NCI-H187 treated with DMSO at 0.1 percent for 48 hours (cell line): ENCODE measurements at places on chromosomes 13 and 19.

DNA sequence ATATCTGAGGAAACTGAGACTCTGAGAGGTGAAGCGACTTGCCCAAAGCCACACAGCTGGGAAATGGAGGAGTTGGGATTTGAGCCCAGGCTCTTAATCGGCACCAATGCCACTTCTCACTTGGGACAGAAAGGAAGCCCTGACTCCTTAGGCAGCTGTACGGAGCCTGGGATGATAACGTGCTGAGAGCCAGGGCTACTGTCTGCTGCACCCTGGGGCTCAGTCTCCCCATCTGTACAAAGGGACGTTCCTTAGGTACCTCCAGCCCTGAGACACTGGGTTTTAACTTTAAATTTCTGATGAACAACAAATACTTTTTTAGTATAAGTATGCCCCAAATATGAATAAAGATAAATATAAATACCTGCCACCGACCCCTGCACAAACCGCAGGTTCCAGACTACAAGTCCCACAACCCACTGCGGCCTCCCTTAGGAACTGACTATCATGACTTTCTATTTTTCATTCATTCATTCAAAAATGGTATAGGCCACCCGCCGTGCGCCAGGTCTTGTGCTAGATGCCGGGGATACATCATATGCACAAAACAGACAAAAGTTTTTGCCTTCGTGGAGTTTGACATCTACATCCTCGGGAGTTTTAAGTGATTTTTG, 776 bp upstream of the NCLN start:
- DNase-seq: peak; percentile 84

DNA sequence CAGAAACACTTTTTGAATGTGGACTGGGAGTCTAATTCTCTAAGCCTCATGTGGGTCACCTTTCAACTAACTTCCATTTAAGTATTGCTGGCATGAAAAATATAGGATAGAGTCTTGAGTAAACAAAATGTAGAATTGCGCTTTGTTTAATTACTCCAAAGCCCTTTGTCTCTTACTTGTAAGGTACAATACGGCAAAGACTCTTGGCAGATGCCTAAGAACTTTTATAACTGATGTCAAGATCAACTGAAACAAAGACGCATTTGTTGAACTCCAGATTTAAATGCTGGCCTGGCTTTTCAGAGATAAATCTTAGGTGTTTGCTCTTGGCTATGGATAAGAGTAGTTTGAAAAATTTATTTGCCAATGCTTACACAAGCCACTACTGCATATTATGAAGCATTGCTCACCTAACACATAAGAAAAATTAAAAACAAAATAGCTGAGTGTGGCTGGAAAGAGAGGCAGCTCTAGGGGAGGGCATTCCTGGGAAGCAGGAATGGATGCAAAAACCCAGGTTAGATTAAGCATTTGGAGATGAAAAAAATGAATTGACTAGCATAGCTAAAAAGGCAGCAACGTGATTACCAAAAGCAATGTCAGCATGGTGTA, 107.3 kb upstream of the STARD13 start:
- no peak for DNase-seq

GRCh38 chr13:107185889-107186288, 618.0 kb upstream of the ARGLU1 start:
- DNase-seq: no peak

DNA sequence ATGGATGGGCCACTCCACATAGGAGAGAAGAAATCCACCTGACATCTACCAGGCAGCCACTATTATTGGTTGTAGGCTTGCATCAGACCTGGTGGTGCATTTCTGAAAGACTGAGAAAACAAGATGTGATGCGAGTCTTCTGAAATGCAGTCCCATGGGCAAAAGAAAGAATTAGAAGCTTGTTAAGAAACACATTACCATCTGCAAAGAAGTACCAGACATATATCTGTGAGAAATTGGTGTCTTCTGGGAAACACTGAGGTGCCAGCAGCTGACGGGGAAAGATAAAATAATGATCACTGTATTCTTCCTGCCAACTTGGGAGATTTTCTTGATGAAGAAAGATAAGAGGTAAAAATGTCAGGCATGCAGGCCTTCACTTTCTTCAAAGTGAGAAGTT, 14.4 kb downstream of the AMER2 start:
- DNase-seq: no peak

- no peak for DNase-seq
Observed at GRCh38 chr13:83733293-83733692, 149.0 kb downstream of the SLITRK1 start.
